ENCODE measurements at places on chromosomes 6 and 20.

DNA sequence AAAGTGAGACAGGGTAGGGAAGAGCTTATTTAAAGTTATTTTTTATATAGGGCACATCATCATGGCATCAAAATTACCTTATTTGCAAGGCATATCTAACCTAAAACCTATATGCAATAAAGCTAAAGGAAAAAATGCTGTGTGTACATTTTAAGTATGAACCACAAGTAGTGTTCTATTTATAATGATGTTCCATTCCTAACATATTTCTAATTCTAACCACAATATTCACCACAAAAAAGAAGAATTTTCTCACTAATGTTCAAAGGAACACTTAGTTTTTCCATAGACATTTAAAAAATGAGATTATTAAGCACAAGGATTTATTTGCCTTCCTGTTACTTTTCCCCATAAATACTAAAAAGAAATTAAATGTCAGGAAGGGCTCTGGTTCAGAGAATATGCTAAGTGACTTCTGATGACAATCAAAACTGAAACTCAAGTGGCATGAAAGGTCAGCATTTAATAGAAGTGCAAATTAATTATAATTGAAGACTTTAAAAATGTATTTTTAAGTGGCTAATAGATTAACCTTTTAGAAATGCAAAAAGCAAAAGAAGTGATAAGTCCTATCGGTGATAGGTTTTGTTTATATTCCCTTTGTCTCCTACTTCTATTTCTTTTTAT lies 25.1 kb downstream of the GPR63 start:
- no peak for DNase-seq

- no peak for DNase-seq
Measured at GRCh38 chr20:38255393-38255792, 5.1 kb downstream of the KIAA1755 start.

GRCh38 chr6:162220876-162221275 lies 506.7 kb downstream of the PRKN start:
- no peak for DNase-seq

- DNase-seq, result no peak
Measured at GRCh38 chr6:24752917-24753492, 21.7 kb upstream of the GMNN start.

GRCh38 chr6:67818322-67818721 lies 816.8 kb upstream of the ADGRB3 start:
- no peak for DNase-seq

- no peak for DNase-seq
Measured at GRCh38 chr6:29617782-29618554, 15.0 kb downstream of the GABBR1 start.

DNA sequence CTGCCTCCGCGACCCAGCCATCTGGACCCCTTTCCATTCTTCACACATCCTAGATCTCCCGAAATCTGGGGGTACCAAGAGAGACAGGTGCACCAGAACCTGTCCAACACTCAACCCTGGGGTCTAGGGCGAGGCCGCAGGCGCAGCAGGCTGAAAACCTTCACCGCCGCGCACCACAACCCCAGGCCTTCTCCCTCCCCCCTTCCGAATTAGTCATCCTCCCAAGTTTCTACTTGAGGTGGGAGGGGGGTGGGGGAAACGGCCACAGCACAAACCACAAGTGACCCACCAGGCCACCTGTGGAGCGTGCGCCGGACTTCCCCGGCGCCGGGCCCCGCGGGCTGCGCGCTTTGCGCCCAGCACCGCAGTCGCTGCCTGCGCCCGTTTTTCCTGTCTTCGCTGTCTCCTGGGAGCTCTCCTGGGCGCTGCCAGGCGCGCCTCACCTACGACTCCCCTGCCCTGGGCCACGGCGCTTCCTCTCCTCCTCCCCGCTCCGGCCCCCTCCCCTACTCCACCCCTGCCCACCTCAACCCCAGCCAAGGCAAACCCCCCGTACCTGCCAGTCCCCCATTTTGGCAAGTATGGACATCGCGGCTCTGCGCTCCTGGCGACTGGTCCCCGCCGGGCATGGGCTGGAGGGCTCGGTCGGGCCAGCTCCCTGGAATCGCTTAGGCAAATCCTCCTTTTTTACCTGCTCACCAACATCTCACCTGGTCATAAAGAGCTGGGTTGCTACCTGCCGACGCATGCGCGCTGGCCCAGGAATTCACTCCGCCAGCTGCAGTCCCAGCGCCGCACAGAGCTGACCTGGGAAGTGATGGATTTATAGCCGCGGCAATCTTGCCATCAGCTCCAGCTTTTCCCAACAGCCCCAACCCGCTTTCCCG lies 4.2 kb upstream of the TFAP2A start:
- DNase-seq, result no peak

DNA sequence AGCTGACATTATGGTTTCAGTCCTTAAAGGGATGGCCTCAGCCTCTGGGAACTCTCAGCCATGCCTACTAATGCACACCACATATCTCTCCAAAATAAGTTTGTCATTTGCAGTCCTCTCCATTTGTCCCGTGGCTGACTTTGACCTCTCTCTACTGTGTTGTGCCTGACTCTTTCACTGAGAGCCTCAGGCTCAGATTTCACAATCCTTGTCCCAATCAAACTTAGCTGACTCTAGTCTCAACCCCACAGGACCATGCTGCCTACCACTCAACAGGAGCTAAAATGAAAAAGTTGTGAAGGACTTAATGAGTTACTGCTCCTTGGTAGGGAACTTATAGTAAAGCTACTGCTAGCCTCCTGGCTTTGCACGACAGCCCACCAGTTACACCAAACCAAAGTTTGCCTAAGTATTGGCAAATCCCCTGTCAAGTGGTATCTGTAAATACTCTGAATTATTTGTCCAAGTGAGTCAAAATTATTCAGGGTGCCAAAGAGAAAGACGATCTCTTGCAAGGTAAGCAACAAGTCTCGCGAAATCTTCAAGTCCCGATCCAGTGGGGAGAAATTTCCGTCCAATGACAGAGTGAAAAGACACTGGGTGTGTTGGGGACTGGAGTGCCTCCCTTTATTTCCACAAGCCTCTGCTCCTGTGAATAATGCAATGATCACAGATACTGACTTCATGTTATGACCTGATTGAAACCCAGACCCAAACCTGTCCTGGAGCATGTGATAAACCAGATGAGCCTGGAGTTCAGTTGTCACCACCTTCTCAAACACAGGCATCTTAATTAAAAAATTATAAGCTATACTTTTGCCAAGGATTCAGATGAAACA lies 124.4 kb upstream of the FOXQ1 start:
- no peak for DNase-seq

- DNase-seq, result no peak
Measured at GRCh38 chr6:132286298-132287019, 114.8 kb downstream of the MOXD1 start.

DNA sequence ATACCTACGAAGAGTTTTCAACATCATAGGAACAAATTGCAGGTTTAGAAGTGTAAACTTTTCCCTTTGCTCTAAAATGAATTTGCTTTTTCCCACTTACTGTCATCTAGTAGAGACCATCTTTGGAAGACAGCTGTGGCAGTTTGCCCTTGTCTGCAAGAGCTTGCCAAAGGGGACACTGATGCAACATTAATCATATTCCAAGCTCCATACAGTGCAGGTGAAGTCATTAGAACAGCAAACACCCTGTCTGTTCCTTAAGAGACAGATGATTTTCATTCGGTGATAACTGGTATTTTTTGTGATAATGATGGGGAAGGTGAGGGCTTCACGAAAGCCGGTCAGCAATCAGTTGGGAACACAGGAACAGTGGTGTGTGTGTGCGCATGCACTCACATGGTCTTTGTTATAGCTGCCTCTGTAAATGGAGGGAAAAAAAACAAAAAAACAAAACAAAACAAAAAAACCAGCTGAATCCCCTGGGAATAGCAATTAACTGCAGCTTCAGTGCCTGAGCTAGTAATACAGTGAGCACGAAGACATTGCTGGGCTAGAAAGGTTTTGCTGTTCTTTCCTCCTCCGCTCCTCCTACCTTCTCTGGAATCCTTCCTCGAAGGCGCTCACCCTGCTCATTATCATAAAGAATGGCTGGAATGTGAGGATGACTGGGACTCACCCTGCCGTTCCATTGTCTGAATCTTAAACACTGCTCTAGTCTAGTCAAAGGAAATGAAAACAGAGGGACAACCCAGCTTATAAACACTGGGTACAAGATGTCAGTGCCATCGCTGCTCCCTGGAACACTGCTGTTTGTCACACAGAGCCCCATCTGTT lies 35.2 kb upstream of the KIF13A start:
- no peak for DNase-seq

- peak; percentile 76 for DNase-seq
Measured at GRCh38 chr6:27139756-27140579, 107.5 kb upstream of the PRSS16 start.

DNA sequence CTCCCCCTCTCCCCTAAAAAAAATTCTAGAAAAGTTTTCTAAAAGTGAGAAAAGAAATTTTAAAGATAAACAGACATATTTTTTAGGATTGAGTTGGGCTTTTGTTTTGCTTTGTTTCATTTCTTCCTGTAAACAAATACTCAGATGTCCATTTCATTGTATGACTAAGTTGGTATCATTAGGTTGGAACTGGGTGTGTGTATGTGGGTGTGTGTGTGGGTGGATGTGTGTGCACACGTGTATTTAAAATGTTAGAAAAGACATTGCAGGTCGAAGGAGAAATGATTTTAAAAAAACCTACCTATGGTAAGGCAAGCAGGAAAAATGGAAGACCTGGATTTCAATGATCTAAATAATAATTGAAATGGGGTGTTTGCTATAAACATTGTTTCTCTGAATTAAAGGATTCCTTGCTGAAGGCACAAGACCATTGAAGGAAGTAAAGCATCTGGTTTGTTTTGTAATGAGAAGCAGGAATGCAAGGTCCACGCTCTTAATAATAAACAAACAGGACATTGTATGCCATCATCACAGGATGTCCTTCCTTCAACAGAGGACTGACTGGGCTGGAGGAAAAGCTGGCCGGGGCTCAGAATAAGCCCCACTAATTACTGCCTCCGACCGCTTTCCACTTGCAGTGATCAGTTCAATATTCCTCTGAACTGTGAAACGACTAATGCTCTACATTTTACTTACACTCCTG lies 996 bp upstream of the PRDM1 start:
- DNase-seq, result no peak

DNA sequence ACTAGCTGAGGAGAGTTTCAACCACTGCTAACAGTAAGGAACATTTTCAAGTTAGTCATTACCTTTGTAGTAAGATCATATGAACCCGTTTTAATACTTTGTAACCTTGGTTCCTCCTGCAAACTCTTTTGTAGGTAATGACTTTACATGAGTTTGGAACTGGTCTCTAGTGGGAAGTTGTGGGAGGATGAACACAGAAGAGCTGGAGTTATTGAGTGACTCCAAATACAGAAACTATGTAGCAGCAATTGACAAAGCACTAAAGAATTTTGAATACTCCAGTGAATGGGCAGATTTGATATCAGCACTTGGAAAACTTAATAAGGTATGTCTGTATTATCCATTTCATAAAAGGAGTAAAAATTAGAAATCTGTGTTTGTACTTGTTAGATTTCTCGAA lies 29.3 kb downstream of the DOP1A start:
- DNase-seq, result no peak

GRCh38 chr6:144294016-144294415 lies 8.9 kb downstream of the UTRN start:
- DNase-seq, result no peak

DNA sequence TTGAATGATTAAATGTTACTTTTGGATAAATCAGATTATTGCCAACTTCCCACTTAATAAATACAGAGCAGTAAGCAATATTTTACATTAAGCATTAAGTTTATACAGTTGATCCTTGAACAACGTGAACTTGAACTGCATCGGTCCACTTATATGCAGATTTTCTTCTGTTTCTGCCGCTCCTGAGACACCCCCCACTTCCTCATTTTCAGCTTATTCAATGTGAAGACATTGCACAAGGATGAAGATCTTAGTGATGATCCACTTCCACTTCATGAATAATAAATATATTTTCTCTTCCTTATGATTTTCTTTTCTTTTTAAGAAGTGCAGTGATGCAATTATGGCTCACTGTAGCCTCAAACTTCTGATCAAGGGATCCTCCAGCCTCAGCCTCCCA lies 167.2 kb downstream of the LINC00237 start:
- DNase-seq, result no peak

- DNase-seq, result no peak
Measured at GRCh38 chr20:44174996-44175765, 11.8 kb downstream of the JPH2 start.
